ENCODE measurements at places on chromosomes 3 and 15.
A peak's percentile ranks its signal among the peaks of the same experiment; 100 is the strongest.

DNA sequence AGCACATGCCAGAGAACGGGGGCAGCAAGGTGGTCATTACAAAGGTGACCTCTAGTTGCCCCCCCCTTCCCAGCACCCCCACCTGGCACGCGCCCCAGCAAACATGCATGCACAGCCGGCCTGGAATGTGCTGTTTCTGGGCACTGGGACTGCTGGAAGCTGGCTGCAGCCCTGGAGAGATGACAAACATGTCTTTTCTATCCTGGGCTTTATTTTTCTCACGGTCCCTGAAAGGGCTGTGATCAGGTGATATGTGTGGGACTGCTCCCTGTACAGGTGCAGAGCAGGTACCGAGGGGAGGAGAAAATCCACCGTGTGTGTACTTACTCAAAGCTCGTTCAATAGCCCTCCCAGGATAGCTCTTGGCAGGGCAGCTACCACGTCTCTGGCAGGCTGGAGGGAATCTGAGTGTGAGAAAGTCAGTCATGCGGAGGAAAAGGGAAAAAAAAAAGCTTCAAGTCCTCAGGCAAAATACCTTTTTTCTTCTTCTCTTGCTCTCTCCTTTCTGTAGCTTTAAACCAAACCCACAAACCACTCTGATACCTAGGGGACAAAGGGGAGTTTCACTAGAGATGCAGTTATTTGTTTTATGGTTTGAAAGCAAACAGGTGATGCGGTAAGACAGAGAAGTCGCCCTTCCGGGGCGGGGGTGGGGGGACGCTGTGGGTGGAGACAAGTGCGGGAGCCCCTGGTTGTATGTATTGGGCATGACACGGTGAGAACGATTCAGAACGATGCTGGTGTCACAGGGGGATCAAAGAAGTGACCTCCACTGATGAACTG is 5.0 kb upstream of the HES1 start:
- DNase-seq, result peak; percentile 95

GRCh38 chr15:59420986-59421618 is 16.9 kb upstream of the FAM81A start:
- DNase-seq, result no peak

- no peak for DNase-seq
Observed at GRCh38 chr3:187208159-187208558, 10.9 kb downstream of the RTP1 start.

GRCh38 chr3:177452831-177453450 is 255.7 kb upstream of the TBL1XR1 start:
- no peak for DNase-seq

- no peak for DNase-seq
Observed at GRCh38 chr15:71471347-71471746, 339.0 kb upstream of the NR2E3 start.

GRCh38 chr3:158830391-158830790 is 28.5 kb downstream of the MFSD1 start:
- DNase-seq, result no peak

DNA sequence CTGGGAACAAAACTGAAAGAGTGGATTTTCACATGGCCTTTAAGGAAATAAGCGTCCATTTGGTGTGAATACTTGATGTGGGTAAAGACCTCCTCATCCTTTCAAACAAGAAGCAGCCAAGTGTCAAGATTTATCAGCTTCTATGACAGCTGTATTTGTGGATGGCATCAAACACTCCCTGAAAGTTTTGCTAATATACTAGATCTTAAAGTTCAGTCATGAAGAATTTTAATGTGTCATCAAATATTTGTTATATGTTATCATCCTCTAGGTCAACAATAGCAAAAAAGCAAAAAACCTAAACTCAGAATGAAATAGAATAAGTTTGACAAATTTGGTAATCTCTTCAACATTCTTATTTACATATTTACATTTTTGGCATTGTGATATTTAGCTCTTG is 29.1 kb upstream of the LYSMD4 start:
- DNase-seq, result no peak

- no peak for DNase-seq
Observed at GRCh38 chr3:46372492-46373359, 2.0 kb downstream of the CCR5 start.

GRCh38 chr3:76024640-76025039 is 239.3 kb upstream of the ZNF717 start:
- DNase-seq, result no peak
